Neural crest cell (in vitro differentiated cells): ENCODE measurements at places on chromosomes 11 and 22.

DNA sequence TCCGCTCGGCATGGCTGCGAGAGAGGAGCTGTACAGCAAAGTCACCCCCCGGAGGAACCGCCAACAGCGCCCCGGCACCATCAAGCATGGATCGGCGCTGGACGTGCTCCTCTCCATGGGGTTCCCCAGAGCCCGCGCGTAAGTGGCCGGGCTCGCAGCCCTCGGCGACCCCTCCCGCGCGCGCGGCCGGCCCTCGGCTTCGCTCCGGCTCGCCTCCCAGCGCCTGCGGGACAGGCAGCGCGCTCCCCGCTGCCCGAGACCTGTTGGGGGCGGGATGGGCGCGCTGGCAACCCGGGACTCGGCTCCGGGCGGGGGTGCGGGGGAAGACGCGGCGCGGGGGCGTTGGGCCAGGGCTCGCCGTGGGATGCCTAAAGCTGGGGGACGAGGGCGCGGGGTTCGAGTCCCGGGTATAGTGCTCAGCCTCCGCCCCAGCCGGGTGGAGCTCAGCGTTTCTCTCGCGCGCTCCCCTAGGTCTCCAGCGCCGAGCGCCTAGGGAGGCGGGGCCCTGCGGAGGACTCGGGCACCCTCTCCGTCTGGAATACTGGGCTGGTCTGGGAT, 630 bp downstream of the UBASH3B start:
- peak; percentile 49 for DNase-seq

GRCh38 chr11:130785380-130786116, 130.7 kb downstream of the SNX19 start:
- DNase-seq: no peak

GRCh38 chr11:11798586-11799438, 43.0 kb upstream of the USP47 start:
- peak; percentile 58 for DNase-seq

DNA sequence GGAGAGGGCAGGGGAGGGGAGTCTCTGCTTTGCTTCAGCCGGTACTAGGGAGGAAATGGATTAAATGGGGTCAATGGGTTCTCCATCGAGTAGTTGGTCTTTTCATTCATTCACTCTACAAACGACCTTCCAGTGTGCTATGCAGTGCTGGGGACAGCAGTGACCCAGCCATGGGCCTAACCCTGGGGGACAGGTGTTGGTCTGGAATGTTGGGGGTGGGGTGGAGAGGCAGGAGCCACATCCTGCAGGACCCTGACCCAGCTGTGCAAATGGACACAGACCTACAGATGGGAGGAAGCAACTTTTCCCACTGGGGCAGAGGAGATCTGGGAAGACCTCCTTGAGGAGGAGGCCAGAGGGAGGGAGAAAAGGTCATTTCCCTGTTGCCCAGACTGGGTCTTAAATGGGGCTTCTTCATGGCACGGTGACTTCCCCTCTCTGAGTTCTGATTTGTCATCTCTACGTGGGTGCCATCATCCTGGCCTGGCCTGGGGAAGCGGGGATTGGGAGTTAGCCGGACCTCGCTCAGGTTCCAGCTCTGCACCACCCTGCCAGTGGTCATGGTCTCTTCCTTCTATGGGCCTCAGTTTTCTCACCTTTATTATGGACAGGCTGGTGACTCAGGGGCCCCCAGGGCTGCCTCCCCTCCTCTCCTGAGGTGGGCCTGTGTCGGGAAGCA, 2.0 kb downstream of the CYTH4 start:
- DNase-seq: no peak

DNA sequence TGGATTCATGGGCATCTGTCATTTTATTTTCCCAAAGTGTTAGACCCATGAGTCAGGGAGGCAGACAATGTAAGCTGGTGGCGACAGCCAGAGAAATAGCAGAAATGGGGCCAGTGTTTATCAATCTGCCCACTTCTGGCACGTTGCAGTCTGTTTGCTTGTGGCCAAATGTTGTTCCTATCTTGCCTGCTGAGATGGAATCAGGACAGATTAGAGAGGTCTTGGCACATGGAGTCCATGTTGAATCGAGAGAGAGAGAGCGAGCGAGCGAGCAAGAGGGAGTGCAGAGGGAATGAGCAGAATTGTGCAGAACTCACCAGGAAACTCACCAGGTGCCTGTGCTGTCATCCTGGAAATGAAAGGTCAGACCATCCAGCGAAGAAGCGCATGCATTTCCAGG, 21.9 kb upstream of the PARVG start:
- no peak for DNase-seq

DNA sequence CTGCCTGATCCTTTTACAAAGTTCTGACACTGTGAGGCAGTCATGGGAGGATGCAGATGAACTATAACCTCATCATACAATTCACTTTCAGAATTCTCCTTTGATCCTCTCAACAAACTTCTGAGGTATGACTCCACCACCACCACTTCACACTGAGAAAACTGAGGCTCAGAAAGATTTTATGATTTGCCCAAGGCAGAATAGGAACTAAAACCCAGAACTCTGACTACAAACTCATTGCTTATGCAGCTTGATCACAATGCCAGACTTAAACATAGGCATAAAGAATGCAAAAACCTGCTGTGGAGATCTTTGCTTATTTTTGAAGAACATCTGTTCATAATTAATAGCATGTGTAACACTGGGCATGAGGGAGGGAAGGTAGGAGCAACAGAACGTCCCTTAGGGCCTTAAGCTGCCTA, 20.4 kb downstream of the FAM168A start:
- no peak for DNase-seq

- DNase-seq: no peak
Measured at GRCh38 chr11:63492441-63492840, 1.5 kb upstream of the PLAAT5 start.

DNA sequence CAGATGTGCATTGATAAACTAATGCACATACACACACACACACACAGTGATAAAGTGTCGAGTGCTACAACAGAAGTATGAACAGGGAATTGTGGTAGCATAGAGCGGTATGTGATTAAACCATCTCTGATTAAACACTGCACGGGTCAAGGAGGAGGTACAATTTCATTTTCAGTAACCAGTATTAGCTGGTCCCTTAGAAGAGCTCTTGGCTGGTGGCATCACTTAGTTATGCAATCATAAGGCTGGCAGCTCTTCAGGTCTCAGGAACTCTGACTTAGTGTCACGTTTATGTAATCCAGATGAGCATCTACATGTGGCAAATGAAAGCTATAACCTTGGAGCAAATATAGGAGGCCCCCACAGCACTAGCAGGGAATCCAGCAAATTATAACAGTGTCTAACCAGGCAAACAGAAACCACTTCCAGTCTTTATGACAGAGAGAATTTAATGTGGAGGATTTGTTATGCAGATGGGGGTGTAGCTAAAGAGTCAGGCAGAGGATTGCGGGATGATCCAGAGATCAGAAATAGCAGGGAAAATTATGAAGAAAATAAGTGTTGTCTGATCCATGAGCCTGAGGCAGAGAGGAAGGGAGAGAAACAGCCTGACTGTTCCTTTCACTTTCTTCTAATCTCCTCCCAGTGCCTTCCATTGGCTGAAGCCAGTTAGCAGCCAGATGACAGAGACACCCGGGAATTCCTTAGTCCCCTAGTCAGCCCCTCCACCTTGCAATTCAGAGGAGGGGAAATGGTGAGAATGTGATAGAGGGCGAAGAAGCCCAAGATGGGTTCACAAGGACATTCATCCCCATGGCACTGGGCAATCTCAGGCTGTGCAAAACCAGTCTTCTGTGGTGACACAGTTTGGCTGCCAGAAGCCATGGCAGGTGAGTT, 533.1 kb upstream of the TENM4 start:
- DNase-seq: no peak

- no peak for DNase-seq
Measured at GRCh38 chr11:33701302-33702230, 940 bp upstream of the C11orf91 start.

GRCh38 chr22:20191000-20191515, 40.2 kb upstream of the CCDC188 start:
- no peak for DNase-seq

DNA sequence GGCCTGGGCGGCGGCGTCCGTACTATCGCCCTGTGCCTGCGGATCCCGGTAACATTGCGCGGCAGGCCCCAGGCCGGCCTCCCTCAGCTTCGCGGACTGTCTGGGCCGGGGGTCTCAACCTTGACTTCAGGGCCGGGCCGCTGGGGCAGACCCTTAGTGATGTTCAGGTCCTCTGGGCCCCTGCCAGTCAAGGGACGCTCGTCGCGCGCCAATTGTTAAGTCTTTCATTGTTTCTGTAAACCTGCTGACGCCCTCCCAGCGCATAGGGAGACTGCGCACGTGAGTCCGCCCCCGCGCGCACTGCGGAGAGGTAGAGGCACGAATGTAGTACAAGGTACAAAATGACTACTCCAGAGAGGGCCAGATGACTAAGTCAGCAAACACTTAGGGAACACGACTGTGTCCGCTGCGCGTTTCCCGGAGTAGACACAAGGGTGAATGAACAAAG, 451 bp upstream of the HDHD5 start:
- DNase-seq: no peak

DNA sequence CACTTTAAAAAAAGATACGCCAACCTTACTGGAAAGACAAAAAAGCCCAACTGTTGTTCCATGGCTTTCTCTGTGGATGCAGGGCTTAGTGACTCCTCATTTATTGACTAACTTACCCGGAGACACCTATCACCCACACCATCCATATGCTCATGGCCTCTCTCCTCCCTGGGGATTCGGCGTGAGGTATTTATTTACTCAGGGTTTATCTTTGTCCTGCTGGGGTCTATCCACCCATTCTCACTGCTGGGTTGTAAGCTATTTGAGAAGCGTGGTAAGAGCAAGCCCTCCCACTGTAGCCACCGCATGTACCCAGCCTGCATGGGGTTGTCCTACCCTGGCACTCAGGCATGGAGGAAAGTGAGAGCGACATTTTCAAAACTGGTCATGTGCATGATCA, 93.6 kb downstream of the NELL1 start:
- no peak for DNase-seq

GRCh38 chr11:12581923-12582322, 92.3 kb upstream of the TEAD1 start:
- DNase-seq: no peak
